B cell (primary cell): ENCODE measurements at places on chromosomes 6 and 20.
A peak's percentile ranks its signal among the peaks of the same experiment; 100 is the strongest.

- no peak for DNase-seq
Measured at GRCh38 chr6:105819745-105820144, 266.4 kb upstream of the PRDM1 start.

- DNase-seq = no peak
Measured at GRCh38 chr6:68372991-68373390, 262.1 kb upstream of the ADGRB3 start.

DNA sequence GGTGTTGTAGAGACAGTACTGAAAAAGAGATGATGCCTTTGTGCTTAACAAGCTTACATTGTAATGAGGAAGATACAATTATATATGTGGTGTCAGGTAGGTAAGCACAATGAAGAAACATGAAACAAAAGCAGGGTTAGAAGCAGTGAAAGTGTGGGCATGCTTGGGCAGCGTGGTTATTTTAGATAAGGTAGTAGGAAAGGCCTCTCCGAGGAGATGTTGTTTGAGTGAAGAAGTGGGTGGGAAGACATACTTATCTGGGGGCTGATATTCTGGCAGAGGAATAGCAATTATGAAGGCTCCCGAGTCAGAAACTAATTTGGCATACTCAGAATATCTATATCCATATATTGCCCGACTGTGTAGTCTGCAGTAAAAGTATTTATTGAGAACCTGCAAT lies 4.7 kb downstream of the CDKAL1 start:
- no peak for DNase-seq

GRCh38 chr6:153028286-153028685 lies 25.8 kb upstream of the MTRF1L start:
- DNase-seq = no peak

GRCh38 chr6:64000818-64001491 lies 365.4 kb downstream of the PHF3 start:
- no peak for DNase-seq

DNA sequence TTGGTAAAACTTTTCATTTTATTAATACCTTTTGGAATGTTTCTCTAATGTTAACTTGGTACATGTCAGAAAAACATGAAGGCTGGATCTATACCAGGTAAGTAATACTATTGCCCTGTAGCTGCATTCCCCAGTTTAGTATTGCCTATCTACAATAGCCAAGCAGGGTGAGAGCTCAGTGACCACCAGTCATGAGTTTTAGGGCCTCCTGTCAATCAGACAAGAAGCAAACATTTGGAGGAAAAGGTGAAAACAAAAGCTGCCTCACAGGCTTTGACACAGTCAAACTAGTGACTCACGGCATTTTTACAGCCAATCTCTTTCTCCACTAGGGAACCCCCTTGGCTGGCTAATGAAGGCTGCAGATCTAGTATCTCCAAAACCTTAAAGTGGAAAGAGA lies 9.5 kb upstream of the CDC5L start:
- DNase-seq = no peak

DNA sequence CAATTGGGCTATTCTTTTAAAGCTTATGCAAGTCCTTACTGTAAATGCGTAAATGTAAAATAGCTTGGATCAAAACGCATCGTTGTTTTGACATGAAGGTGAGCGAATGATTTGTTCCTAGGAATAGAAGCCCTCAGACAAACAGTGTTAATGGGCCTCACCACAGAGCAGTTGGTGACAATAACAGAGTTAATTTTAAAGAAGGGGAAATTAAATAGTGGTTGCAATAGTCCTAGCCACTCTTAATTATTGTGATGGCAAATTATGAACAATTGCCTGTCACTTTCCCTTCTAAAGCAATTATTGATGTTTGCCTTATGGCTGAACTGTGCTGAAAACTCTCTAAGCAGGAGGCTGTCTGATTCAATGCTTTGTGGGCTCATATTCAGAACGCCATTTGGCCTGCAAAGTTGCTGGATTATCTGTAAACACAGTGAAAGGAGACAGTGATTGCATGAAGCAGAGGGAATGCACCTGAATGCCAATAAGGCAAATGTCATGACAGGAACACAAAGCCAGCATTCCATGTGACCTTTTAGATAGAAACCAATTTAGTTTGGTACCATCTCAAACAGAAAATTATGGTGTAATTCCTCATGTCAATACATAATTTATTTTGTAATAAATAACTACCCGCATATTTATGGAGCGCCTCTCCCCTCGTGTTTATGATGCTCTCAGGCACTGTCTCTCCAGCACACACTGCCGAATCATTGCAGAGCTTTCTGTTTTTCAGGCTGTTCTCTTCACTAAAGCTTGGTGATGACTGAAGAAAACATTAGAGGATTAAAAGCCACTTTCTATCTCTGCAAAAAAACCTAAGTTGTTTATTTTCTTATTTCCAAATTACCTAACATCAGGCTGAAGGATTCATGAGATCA lies 387.5 kb downstream of the HACE1 start:
- no peak for DNase-seq

- DNase-seq = no peak
Measured at GRCh38 chr6:35436071-35436857, 15.9 kb upstream of the FANCE start.

DNA sequence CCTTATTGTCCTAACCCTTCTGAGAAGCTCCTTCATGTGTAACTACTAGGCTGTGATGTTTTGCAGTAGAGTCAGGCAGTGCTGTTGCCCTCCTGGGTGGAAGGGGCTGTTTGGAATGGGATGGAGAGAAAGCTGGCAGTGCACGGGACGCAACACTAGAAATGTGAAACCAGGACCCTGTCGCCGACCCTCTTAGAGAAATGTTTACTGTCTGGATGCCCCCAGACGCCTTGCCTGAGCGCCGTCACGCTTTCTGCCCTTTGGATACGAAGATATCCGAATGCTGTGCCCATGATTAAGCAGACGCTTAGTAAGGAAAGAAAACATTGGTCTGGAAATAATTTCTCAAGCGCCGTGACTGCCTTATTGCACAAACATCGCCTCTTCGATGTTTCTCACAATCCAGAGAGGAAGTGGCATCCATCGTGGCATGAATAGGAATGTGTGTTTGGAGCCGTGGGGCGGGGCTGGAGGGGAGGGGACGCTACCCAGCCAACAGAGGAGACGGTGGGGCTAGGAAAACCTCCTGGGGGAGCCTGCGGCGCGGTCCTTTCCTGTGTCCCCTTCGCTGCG lies 661 bp upstream of the PPP1R14C start:
- no peak for DNase-seq

DNA sequence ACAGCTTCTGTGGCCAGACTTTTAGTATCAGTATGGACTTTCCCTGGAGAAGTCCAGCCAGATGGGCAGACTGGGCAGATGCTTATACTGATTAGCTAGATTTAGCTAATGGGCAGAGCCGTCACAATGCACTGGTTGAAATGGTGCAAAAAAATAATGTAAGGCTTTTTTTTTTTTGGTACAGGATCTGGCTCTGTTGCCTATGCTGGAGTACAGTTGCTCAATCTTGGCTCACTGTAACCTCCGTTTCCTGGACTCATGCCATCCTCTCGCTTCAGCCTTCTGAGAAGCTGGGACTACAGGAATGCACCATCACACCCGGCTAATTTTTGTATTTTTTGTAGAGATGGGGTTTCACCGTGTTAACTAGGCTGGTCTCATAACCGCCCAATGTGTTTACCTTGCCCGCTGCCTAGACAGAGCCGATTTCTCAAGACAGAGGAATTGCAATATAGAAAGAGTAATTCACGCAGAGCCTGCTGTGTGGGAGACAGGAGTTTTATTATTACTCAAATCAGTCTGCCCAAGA lies 16.4 kb upstream of the KIFC1 start:
- DNase-seq = no peak

GRCh38 chr6:119768201-119768600 lies 418.6 kb upstream of the MAN1A1 start:
- DNase-seq = no peak

- DNase-seq = no peak
Measured at GRCh38 chr6:126100386-126100785, 114.0 kb downstream of the TRMT11 start.

GRCh38 chr6:42777126-42777822 lies 4.6 kb upstream of the BICRAL start:
- DNase-seq = peak; percentile 49

DNA sequence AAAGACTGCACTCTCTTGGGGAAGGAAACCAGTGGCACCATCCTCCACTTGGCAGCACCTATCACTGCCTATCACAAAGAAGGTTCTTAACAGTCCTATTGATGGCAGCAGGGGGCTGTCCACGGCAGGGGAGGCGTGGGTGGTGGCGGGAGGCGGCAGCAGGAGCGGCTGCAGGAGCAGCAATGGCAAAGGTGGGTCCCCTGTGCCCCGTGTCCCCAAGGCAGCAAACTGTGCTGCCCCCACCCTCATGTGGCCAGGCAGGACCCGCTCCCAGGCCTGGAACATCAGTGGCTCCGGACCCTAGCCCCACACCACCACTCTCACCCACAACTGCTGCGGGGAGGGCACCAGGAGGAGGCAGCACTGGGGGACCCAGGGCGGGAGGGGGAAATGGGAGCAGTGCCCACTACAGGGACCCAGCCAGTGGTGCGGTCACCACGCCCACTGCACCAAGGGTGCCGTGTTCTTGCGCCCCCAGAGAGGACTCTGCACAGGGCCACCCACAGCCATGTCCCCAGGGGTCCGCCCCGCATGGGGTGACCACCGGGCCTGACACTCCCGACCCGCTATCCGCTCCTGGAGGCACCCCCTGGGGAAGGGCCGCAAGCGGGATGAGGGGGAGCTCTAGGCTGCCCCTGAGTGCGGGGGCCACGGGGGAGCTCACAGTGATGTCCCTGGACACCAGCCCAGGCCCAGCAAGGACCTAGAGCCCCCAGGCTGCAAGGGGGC lies 54.6 kb downstream of the GMDS start:
- DNase-seq = no peak

GRCh38 chr20:13158369-13158768 lies 62.7 kb upstream of the ISM1 start:
- DNase-seq = no peak

GRCh38 chr6:44096612-44097011 lies 30.6 kb downstream of the MRPL14 start:
- peak; percentile 84 for DNase-seq

GRCh38 chr6:79719248-79719960 lies 88.3 kb downstream of the SH3BGRL2 start:
- DNase-seq = no peak

DNA sequence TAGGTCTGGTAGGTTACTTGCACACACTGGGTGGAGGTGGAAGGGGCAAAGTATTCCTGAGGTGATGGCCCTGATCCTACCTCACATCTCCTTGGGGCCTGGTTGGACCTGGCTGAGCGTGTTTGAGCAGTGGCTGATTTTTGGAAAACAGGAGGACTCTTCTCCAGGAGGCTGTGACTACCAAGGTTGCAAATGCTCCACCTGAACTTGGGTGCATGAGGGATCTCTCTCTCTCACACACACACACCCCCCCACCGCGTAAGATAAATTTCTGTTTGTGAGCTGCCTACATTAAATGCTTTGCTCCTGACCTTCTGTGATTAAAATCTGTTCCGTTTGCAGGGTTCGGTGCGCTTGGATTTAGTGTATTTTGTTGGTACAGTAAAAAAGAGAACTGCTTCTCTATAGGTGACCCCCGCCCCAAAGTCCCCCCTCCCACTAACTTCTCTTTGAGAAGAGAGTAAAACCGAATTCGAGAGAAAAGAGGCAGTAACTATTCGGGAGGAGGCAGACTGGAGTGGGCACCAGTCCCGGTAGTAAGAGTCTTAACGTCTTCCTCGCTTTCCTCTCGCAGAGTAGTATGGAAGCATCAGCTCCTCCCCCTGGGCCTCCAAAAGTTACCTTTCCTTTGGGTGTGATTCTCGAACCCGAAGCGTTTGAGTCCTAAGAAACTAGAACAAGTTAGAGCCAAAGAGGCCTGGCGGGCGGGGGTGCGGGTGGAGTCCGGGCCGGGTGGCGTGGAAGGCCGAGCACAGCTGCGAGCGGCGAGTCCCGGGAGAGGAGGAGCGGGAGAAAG lies 585 bp upstream of the DSE start:
- peak; percentile 79 for DNase-seq

- DNase-seq = no peak
Measured at GRCh38 chr6:36633915-36634314, 39.8 kb downstream of the SRSF3 start.

DNA sequence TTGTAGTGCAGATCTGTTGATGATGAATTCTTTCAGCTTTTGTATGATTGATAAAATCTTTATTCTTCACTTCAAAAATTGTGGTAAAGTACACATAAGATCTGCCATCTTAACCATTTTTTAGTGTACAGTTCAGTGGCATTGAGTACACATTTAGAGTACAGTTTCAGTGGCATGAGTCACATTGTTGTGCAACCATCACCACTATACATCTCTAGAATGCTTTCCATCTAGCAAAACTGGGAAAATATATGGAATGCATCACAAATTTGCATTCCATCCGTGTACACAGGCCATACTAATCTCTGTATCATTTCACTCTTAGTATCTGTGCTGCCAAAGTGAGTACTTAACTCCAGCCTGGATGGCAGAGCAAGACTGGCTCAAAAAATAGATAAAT lies 28.7 kb downstream of the SIRPD start:
- no peak for DNase-seq

DNA sequence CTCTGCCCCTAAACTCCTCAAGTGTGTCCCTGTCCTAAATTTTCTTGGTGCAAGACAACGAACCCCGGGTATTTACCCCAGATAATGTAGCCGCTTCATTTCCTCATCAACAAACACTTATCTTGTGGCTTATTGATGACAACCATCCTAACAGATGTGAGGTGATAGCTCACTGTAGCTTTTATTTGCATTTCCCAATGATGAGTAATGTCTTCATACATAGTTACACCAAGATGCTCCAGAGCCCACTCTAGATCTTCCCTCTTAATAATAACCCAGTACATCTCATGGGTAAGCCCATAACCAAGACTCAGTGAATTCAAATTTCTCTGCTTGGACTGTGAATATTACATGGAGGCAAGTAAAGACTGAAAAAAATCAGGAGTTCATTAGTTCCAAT lies 48.2 kb upstream of the BEND6 start:
- DNase-seq = no peak
